ENCODE measurements at places on chromosomes 6 and 20. TPM values are rescaled to one million over a fixed set of nuclear protein-coding genes. Genes with fewer than 3 reads are reported as not detected.

DNA sequence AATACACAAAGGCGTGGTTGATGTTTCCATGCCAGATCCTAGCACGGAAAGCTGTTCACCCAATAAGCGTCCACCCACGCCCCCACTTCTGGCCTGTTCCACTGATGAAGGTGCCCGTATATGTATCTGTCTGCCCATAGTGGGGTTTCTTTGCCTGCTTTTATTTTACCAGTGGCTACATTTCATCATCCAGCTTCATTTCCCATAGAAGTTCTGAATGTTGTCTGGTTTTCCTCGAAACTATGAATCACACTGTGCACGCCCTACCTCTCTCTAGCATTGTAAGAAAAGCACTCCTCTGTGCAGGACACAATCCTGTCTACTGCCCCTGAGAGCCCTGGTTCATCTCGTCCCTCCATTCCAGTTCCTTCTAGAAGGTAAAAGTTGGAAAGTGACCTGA, 8.8 kb upstream of the CD93 start:
- no peak for DNase-seq

DNA sequence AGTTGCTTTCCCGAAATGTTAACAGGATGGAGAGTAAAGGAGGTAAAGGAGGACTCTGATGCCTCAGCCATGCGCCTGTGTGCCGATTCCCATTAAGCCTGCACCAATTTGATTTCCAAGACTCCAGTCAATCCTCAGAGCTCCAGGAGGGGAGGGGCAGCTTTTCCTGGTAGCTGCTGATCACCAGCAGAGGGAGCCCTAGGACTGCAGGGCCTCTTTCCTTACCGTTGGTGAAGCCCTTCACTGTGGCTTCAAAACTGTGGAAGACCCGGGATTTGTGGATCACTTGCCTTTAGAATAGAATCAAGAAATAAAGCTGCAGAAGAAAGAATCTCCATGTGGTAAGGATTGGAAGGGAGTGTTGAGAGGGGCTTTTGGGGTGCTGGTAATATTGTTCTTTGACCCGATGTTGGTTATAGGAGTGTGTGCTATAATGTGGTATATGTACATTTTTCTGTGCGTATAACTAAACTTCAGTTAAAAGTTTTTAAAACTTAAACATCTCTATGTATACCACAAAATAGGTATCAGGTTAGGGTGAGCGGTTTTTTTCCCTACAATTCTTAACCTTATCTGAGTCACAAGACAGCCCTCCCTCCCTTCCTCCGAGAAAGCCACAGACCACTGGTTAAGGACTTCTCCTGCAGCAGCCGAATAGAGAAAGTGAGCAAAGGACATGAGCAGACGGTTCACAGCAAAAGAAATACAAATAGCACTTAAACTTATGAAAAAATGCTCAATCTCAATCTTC, 6.9 kb upstream of the OSER1 start:
- peak; percentile 72 for DNase-seq

- DNase-seq: no peak
Measured at GRCh38 chr6:24827162-24827561, 28.4 kb upstream of the ARMH2 start.

Gene RTEL1
- total RNA-seq: 9.9 TPM

Gene RAD21L1
- not detected for total RNA-seq

GRCh38 chr6:90144396-90144795, 152.2 kb downstream of the BACH2 start:
- no peak for DNase-seq

GRCh38 chr20:35838205-35838604, 66.4 kb downstream of the PHF20 start:
- no peak for DNase-seq

- DNase-seq: no peak
Measured at GRCh38 chr6:35081426-35081851, 59.7 kb downstream of the TCP11 start.

- no peak for DNase-seq
Measured at GRCh38 chr6:21726676-21727075, 133.1 kb downstream of the SOX4 start.

- DNase-seq: no peak
Measured at GRCh38 chr6:43367245-43367984, 2.0 kb downstream of the ZNF318 start.

DNA sequence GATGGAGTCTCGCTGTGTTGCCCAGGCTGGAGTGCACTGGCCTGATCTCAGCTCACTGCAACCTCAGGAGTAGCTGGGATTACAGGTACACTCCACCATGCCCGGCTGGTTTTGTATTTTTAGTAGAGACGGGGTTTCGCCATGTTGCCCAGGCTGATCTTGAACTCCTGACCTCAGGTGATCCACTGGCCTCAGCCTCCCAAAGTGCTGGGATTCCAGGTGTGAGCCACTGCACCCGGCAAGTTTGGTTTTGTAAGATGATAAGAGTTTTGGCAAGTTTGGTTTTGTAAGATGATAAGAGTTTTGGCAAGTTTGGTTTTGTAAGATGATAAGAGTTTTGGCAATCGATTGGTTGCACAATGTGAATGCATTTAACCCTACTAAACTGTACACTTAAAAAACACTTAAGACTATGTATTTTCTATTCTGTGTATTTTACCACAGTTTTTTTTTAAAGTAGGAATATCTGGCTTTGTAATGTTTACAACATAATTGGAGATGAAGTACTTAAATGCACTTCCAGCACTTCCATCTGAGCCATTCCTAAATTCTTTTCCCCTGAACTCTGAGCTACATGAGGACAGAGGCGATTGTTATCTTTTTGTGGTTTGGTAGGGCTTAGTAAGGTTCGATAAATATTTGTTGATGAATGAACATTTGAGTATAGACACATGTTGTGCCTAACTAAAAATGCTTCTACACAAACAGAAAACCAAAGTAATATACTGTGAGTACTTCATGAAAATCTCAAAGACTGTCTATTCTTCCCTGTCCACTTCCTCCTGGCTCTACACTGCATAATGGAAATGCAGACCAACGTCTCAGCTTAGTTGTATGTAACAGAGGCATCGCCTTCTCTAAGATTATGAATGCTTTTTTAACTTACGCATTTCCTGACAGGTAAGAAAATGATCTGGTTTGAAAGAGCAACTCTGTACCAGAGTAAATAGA, 18.8 kb downstream of the SAMHD1 start:
- no peak for DNase-seq

GRCh38 chr20:45629496-45630100, at the start of gene WFDC10A:
Gene WFDC10A, plus strand, starts transcription at chr20:45629739. Its CDS starts 75 bp downstream, at chr20:45629814.
- DNase-seq: no peak

DNA sequence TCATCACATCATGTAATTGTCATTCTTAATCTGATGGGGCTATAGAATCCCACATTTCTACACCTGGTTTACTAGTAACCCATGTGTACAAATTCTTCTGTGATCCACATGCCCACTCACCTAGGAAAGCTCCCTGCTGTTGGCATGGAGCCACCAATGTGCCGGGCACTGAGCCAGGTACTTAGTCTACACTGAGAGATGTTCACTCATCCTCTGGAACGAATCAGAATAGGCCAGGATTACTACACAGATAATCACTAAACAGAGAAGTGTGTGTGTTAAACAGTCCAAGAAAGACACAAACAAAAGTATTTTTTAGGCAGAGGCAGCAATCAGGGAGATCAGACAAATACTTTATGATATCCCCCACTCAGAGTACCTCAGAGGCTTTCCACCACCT, 193.2 kb upstream of the VGLL2 start:
- peak; percentile 68 for DNase-seq

Gene APOM
- total RNA-seq: 2.4 TPM

Gene OSER1
- total RNA-seq: 35.2 TPM

Gene ECT2L
- total RNA-seq: 0.37 TPM

DNA sequence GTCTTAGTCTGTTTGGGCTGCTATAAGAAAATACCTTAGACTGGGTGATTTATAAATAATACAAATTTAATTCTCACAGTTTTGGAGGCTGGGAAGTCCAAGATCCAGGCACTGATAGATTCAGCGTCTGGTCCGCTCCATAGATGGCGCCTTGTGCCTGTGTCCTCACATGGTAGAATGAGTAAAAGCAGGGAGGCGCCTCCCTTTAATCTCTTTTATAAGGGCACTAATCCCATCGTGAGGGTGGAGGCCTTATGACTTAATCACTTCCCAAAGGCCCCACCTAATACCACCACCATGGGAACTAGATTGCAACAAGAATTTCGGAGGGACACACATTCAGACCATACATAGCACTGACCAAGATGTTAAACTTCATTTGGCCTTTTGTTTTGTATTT, 91.2 kb upstream of the TMEM181 start:
- no peak for DNase-seq

GRCh38 chr6:135346747-135347146, 150.8 kb downstream of the AHI1 start:
- no peak for DNase-seq

Gene MAD2L1BP
- 28.3 TPM for total RNA-seq

DNA sequence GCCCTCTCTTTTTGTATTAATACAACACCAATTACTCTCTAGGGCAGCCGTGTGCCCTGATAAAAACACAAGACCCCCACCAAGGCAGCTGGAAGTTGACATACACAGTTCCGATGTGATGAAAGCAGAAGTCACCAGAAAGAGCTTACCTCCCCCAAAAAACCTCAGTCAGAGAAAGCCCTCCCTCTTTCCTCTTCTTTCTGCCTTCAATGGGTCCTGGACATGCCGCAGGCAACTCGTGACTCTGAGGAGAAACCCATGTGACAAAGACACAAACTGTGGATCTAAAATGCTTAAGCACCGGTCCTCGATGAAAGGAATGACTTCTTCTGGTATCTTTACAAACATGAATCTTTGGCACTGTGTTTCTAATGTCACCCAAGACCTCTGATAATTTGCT, 117.7 kb upstream of the CCDC28A start:
- no peak for DNase-seq

- no peak for DNase-seq
Measured at GRCh38 chr6:56724455-56724854, 81.8 kb upstream of the DST start.

Gene TSPO2
- total RNA-seq: not detected

GRCh38 chr6:88984152-88984551, 20.7 kb upstream of the RNGTT start:
- no peak for DNase-seq

Gene TLDC2
- not detected for total RNA-seq

- no peak for DNase-seq
Measured at GRCh38 chr20:53079261-53079691, 107.1 kb downstream of the TSHZ2 start.

Gene FOXQ1
- not detected for total RNA-seq

- no peak for DNase-seq
Measured at GRCh38 chr6:136859430-136859829, 37.0 kb downstream of the PEX7 start.

Gene FOXC1
- 2.7 TPM for total RNA-seq

Gene ZC3H12D
- total RNA-seq: 0.42 TPM

Gene ERGIC3
- 92.3 TPM for total RNA-seq

Gene TRDN
- total RNA-seq: 470 TPM

GRCh38 chr6:119536666-119537065, 187.1 kb upstream of the MAN1A1 start:
- DNase-seq: no peak

Gene TMEM14B
- 115 TPM for total RNA-seq

DNA sequence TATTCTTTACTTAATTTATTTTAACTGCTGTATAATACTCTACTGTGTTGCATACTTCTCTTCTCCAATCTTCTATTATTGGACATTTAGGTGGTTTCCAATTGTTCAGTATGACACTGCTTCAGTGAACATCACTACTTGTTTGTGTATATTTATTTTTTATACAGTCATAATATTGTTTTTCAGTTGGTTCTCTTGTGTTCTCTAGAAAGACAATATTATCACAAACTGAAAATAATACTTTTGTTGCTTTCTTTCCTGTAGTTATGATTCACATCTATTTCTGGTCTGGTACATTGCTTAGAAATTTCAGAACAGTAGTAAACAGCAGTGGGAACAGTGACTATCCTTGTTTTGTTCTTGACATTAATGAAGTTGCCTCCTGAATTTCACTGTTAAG, 62.8 kb upstream of the GTSF1L start:
- DNase-seq: no peak

GRCh38 chr20:23774081-23774480, 23.3 kb upstream of the CST1 start:
- no peak for DNase-seq

Gene SRSF6
- total RNA-seq: 56.5 TPM

Data from left ventricle myocardium superior (tissue), 1 donor.